Erythroblast (primary cell): ENCODE measurements at places on chromosomes 13 and 19.

DNA sequence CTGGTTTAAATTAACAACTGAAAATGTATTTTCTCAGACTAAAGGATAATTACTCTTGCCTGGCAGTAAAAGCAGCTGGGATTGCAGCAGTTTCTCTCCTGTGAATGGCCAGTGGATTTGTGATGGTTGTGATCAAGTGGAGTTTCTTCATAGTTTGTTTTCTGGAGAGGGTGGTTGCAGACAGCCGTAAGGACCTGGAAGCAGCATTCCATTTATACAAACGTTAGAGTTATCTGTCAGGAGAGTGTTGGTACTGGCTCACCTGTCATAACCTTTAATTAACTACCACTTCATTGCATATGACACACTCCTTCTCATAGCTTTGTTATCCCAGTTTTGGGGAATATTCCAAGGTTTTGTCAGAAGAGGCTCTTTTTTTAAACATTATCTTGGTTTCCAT lies 258.4 kb upstream of the SLC10A2 start:
- DNase-seq = no peak

GRCh38 chr19:23778566-23778965 lies 19.9 kb upstream of the ZNF681 start:
- no peak for DNase-seq

DNA sequence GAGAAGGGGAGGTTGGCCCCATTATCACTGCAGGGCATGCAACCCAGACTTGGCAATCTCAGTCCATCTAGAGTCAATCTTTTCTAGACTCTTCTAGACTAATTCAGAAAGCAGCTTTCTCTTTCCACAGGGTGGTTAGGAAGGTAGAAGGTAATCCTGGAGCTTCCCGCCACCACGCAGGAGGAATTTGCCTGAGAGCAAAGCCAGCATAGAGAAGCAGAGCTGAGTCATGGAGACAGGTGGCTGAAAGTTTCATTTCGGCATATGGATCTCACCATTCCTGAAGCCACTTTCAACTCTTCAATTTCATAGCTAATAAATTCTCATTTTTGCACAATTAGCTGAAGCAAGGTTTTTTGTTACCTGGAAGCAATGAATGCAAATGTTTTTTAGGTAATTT lies 29.0 kb upstream of the FFAR2 start:
- DNase-seq = no peak

DNA sequence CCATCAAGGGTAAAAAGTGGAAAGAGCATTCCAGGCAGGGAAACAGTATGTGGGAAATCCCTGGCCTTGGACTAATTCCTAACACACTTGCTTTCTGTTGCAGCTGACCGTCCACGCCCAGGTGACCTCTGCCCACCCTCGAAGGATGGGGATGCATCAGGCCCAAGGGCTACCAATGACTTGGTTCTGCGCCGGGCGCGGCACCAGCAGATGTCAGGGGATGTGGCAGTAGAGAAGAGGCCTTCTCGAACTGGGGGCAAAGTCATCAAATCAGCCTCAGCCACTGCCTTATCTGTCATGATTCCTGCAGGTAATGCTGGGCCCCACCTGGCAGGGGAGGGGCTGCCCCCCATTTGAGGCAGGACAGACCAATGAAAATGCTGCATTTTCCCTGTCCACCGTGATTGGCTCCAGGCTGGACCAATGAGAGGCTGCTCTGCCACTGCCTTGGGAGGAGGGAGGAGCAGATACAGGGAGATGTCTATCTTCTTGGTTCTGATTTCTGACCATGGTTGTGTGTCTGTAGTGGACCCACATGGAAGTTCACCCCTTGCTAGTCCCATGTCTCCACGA lies 12.6 kb downstream of the DNASE2 start:
- peak; percentile 38 for DNase-seq

GRCh38 chr19:44608391-44608821 lies 5.0 kb upstream of the IGSF23 start:
- DNase-seq = no peak

DNA sequence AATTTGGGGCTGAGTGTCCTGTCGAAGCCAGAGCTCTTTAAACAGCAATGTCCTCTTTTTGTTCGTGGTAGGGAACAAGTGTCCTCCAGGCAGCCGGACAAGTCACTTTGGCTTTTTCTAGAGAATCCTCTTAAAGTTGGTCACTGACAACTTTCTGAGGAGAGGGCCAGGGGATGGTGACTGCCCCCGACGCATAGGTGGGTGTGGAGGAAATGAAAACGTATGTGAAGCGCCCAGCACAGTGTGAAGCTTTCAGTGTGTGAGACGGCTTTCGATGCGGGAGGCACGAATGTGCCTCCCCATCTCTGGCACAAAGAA lies 45.8 kb upstream of the ZNF536 start:
- no peak for DNase-seq

DNA sequence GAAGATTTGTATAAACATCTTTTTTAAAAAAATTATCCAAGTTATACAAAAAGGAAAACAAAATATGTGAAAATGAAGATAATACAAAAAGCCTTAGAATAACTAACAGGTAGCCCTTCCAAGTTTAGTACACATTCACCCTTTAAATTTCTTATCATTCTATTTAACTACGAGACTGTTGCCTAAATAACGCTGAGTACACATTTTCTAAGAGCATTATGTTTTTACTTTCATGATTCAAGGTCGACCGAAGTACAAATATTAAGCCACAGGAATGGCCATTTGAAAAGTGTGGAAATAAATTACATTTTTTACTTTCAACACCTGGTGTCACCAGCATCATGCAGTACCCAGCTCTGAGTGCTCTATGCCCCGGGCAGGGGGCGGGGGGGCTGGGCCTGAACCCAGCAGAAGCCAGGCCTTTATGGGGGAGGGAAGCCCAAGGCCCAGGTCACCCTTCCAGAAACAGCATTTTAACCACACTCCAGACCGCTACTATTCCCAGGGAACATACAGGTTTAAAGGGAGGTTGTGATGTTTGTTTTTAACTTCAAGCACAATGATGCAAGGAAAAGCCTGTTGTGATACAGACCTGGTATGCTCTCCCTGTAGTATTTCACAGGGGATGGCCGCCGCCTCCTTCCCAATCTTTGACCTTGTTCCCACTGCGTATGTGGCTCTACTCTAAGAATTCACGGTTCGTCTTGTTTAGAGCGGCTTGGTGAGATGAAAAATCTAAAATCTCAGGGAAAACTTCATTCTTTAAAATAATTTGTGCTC lies 24.0 kb downstream of the GGACT start:
- DNase-seq = no peak

- DNase-seq = peak; percentile 48
These were observed 957 bp downstream of the NUMBL start for GRCh38 chr19:40689339-40690049.

- DNase-seq = peak; percentile 56
These were observed 4.0 kb upstream of the GRIN3B start for GRCh38 chr19:996051-996838.

- DNase-seq = no peak
These were observed 254.9 kb downstream of the DLEU7 start for GRCh38 chr13:50588491-50589130.

GRCh38 chr19:31185261-31185660 lies 164.0 kb downstream of the TSHZ3 start:
- no peak for DNase-seq

- DNase-seq = no peak
These were observed 56.8 kb upstream of the LATS2 start for GRCh38 chr13:21118180-21118579.
